HepG2 (cell line): ENCODE measurements at places on chromosomes 2 and 18. TPM values are rescaled to one million over a fixed set of nuclear protein-coding genes. Genes with fewer than 3 reads are reported as not detected.

DNA sequence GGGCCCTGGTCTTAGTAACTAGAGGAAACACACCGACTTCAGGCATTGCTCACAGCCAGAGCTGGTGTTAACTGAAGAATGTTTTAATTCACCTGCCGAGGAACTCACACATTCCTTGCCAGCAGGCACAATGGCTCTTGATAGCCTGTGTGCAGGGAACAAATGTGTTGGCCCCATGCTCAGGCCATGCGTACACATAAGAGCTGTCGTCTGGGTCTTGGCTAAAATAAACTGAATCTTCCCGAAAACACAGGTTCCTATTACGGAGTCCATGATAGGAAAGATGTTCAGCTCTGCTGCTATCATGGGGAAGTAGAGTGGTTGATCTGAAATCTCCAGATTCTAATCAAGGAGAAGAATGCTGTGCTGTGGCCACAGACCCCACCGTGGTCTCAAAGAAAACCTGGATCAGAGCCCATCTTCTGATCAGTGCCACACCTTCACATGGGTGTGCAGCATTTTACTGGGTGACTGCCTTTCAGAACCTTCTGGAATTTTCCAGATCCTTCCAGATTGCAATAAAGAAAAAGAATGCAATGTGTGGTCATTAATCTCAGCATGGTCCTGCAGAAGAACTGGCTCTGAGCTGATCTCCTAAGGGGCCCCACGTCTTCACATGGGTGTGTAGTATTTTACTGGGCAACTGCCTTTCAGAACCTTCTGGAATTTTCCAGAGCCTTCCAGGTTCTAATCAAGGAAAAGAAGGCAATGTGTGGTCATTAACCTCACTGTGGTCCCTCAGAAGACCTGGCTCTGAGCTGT, 17.2 kb downstream of the MBP start:
- H3K27ac ChIP-seq = peak overlapping the region; percentile 87
- peaks cover 56% of the 10 kb centered on the region for H3K4me1 ChIP-seq
- peak overlapping the region; percentile 64 for H3K4me3 ChIP-seq
- H3K36me3 ChIP-seq = no peaks in the 10 kb centered on the region
- no peak for DNase-seq

TAF4B gene
- 2.0 and 2.2 TPM in 2 replicates for polyA plus RNA-seq

DNA sequence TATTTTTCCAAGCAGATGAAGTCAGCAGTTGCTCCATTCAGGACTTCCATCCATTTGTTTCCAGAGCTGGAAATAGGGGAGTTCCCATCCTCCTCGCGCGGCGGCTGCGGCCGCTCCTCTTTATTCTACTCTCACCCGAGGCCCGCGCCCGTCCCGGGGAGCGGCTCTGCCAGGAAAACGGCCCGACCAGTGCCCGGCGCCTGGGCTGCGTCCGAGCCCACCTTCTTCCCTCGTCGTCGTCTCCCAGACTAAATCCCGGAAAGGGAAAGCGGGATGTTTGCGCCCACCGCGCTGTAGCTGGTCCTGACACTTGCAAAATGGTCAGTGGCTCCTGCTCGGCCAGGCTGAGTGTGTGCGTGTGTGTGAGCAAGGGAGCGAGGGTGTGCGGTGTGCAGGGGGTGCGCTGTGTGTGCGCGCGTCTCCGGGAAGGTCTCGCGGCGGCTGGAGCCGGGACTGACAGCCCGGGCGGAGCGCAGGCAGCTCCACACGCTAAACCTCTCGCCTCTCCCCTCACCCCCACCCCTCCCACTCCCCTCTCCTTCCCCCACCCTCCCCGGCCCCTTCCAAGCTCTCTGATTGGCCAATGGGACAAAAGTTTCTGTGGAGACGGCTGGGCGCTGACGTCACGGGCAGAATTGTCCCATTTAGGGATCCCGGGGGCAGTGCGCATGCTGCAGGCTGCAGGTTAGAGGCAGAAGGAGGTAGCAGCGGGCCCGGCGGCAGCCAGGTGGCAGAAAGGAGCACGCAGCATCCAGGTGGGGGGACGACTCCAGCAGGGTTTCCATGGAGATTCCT, at the start of gene NOL4:
Gene NOL4 (minus strand): TSS at position 491 of the 795 bp plus-strand sequence. CDS start 1,660 bp downstream, outside the sequence.
- no peaks in the 10 kb centered on the region for H3K36me3 ChIP-seq
- peak; percentile 51 for DNase-seq
- H3K4me3 ChIP-seq = peak within 1 kb of the TSS; percentile 72; the same call in 1 of the 2 replicates
- peaks cover 45% of the 10 kb centered on the region for H3K4me1 ChIP-seq
- no peak within 1 kb of the TSS for H3K27ac ChIP-seq

- H3K4me1 ChIP-seq = no peaks in the 10 kb centered on the region
- H3K36me3 ChIP-seq = no peaks in the 10 kb centered on the region
- 0 out of 3 replicates have a peak, but pooled peaks cover 4% of the 10 kb centered on the region for H3K27me3 ChIP-seq
- no peak for DNase-seq
- H3K4me3 ChIP-seq = no peak overlapping the region
Observed at GRCh38 chr2:226378753-226379705, 420.6 kb downstream of the IRS1 start.

DNA sequence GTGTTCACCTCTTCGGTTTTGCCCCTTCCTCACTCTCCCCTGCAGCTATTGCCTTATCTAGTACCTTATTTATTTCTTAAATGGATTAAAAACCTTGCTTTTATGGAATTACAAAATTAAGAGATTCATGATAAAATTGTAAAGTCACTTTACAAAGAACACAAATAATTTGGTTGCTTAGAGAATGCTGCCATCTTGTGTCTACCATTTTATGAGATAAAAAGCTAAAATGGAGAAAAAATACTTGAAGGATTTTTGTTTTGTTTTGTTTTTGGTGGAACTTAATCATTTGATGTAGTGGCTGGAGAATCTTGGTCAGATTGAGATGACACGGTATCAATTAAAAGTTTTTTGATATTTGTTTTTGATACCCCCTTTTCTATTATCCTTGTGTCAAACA, 69.6 kb downstream of the R3HDM1 start:
- no peak overlapping the region for H3K27ac ChIP-seq
- H3K4me1 ChIP-seq = peaks cover 5% of the 10 kb centered on the region; the same call in 1 of the 2 replicates
- H3K36me3 ChIP-seq = peaks cover 27% of the 10 kb centered on the region; the same call in 2 of the 3 replicates
- H3K27me3 ChIP-seq = no peaks in the 10 kb centered on the region
- no peak overlapping the region for H3K4me3 ChIP-seq

TFCP2L1 gene
- polyA plus RNA-seq = under 0.01 and 0.01 TPM in 2 replicates

- peaks cover 31% of the 10 kb centered on the region for H3K4me1 ChIP-seq
- no peak overlapping the region for H3K4me3 ChIP-seq
- H3K27me3 ChIP-seq = peaks cover 2% of the 10 kb centered on the region; the same call in 1 of the 2 replicates
- H3K36me3 ChIP-seq = no peaks in the 10 kb centered on the region
- no peak for DNase-seq
Observed at GRCh38 chr2:64601034-64601754, 52.5 kb downstream of the SERTAD2 start.

IL1RN gene
- polyA plus RNA-seq = 101 and 142 TPM in 2 replicates
